ENCODE measurements at places on chromosomes 1 and 21.

DNA sequence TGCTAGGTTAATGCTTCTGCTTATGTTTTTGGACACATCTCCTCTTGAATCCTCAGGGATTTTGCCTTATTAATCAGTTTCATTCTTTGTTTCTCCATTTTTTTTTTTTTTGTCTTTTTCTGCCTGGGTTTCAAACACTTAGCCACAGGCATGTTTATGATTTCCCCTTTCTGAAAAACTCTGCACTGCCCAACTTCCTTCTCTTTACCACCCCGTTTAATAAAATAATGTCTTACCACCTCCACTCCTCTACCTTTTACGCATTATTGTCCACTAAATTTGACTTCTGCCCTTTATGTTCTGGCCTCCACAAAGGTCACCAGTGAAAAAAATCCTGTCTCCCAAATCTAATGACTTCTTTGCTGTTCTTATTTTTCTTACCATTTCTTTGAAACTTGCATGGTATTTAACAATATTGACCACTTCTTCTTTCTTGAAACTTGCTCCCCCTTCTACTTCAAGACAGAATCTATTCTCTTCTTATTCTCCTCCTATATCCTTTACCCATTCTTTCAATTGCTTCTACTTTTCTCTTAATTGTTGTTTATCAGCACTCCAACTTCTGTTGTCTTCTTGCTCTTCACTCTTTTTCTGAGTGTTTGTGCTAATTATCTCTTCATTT lies 150.3 kb downstream of the TNFSF18 start:
- DNase-seq = no peak

DNA sequence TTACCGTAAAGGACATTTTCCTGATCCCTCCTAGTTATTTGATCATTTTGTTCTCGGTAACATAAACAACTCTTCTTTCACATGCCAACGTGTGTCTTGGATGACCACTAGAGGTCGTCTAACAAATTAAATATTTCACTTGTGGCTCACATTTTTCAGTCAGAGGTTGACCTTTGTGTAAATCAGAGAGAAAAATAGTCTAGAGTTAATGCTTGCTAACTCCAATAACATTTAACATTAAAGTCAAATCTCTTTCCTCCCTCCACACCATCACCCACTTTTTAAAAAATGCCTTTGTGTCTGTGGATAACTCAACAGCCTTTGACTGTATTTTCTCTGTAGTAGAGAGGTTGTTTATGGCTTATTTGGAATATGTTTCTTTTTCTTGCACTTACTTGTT lies 220.5 kb upstream of the B3GALT2 start:
- DNase-seq = no peak

GRCh38 chr1:229889031-229889517 lies 178.0 kb upstream of the GALNT2 start:
- no peak for DNase-seq

GRCh38 chr1:41751804-41752513 lies 166.8 kb downstream of the HIVEP3 start:
- no peak for DNase-seq

DNA sequence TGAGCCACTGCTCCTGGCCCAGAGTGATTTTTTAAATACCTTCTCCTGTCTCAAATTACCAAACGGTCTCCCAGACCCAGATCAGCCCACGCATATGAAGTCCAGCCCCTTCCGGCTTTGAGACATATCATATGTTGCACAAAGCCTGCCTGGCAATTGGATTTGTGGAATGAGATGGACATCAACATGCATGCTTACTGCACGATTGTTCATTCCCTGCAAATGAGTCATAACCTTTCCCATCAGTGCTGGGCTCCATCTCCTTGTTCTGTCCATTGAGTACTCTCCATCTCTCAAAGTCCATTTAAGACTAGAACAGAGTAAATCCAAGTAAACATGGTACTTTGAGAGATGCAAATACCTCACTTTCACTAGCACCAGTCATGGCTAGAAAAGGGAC lies 612.2 kb upstream of the USP24 start:
- no peak for DNase-seq

DNA sequence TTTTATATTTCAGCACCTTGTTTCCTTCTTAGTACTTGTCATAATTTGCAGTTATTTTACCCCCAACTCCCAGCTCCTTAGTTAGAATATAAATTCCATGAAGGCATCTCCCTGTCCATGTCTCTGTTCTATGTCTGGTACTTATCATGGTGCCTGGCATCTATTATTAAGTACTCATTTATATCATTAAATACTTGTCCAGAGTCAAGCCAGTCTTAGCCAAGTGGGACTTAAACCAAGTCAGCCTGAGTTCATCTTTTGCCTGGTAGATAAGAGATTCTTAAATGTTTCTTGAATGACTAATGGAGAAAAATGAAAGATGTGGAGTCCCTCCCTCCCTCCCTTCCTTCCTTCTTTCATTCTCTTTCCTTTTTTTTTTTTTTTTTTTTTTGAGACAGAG lies 9.4 kb downstream of the SLC25A44 start:
- no peak for DNase-seq

- DNase-seq = no peak
Observed at GRCh38 chr1:23122023-23122748, 46.5 kb downstream of the LUZP1 start.

Measured in progenitor cell of endocrine pancreas (in vitro differentiated cells).